ENCODE measurements at places on chromosomes 6 and 20.

GRCh38 chr6:35489066-35489465 lies 7.8 kb downstream of the TEAD3 start:
- no peak for DNase-seq

- no peak for DNase-seq
Measured at GRCh38 chr6:90610751-90611542, 24.1 kb upstream of the MAP3K7 start.

- DNase-seq, result no peak
Measured at GRCh38 chr6:38234934-38235682, 404.6 kb downstream of the BTBD9 start.

GRCh38 chr6:18328540-18328939 lies 58.6 kb upstream of the RNF144B start:
- no peak for DNase-seq

DNA sequence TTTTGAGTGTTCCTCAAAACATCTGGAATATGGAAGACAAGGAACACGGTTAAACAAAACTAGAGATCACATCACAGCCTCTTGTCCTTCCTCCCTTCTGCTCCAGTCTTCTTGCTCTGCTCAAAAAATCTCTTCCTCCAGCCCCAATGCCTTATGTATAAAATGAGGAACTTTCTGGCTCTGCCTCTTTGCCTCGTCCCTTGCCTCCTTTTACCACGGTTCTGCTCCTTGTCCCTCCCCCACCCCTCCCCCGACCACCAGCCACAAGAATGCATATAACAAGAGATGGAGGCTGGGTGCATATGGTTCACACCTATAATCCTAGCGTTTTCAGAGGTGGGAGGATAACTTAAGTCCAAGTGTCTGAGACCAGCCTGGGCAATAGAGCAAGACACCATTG lies 43.6 kb downstream of the PLAGL2 start:
- no peak for DNase-seq

DNA sequence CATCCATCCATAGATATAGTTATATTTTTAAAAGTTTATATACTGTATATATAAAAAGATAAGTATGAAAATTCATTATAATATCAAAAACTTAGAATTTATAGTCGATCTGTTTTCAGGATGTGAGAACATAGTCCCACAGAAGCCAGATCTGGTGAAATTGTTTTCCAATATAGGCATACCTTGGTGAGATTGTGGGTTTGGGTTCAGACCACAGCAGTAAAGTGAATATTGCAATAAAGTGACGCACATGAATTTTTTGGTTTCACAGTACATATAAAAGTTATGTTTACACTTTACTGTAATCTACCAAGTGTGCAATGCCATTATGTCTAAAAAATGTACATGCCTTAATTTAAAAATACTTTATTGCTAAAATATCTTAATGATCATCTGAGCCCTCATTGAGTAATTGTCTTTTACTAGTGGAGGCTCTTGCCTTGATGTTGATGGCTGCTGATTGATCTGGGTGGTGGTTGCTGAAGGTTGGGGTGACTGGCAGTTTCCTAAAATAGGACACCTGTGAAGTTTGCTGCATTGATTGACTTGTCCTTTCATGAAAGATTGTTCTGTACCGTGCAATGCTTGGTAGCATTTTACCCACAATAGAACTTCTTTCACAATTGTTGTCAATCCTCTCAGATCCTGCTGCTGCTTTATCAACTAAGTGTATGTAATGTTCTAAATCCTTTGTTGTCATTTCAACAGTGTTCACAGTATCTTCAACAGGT lies 29.8 kb downstream of the AIG1 start:
- DNase-seq, result no peak

DNA sequence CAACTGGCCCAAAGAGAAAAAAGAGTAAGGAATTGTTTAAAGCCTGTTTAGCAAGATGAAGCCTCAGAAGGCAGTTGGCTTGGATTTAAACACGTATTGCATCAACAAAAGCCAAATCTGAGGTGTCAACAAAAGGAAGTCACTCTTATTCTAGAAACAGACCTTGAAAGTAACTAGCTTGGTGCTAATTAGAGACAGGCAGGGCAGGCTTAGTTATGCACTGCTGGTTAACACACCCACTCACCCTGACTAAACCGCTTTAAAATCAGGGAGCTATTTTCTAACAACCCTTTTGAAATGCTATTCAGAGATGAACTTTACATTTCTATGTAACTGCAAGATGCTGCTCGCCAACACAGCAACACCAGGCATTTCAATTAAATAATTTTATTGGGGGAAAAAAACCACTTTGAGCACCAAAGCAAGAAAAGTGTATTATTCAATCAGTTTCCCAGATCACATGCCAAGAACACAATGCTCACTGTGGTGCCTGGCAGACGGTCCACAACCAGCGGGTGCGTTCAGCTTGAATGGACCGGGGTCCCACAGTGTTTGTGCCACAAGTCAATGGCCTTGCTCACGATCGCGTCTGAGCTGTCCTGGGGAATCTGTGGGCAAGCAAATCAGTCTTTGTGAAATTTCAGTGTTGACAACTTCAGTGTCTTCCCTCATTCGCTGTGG lies 23.6 kb downstream of the TBC1D7 start:
- DNase-seq, result no peak

GRCh38 chr20:37204056-37204455 lies 24.7 kb upstream of the MROH8 start:
- DNase-seq, result no peak

DNA sequence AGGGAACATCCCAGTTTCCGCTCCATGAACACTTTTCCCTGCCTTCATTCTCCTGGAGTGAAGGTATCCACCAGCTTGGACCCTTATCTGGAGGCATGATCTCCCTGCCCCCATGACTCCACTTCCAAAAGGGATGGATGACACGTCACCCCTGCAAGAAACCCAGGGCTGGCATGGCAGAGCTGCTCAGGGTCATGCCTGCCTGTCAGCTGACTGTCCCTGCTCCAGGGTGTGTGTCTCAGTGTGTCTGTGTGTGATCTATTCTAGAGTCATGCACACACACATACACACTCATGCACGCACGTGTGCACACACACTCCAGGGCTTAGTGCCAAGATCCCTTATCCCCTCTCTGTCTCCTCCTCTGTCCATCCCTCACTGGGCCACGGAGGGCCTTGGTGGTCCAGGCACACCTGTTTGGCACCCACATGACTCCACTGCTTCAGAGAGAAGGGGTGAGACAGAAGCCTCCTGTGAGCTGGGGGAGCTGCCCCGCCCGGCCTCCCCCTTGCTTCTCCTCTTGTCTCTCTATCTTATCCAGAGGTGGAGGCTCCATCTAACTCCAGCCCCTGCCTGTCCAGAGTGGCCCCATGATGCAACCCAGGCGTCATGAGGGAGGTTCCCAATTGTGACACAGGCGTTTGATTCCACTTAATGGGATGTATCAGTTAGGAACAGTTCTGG lies 290.9 kb downstream of the CDC5L start:
- no peak for DNase-seq

DNA sequence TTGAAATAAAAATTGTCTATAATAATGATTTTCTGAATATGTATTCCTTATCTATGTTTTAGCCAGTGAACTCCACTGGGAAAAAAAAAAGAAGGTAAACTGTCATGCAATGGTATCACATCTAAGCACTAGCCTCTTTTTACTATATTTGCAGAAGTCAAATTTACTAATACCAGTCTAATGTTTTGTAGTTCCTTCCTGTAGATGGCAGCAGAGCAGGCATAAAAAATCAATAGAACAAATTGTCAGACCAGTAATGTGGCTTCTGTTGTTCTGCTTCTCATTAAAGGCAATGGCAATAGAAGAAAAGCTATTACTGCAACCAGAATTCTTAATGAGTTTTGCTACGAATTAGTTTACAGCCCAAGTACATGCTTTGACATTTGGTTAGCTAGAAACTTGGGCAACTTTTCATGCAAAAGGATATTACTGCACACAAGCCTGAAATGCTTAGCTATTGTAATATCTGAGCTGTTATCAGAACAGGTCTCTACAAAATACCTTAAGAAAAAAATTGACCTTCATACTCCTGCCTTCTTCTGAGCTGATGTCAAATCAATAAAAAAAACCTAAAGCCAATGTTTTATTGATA lies 476.9 kb downstream of the KHDRBS2 start:
- DNase-seq, result no peak

DNA sequence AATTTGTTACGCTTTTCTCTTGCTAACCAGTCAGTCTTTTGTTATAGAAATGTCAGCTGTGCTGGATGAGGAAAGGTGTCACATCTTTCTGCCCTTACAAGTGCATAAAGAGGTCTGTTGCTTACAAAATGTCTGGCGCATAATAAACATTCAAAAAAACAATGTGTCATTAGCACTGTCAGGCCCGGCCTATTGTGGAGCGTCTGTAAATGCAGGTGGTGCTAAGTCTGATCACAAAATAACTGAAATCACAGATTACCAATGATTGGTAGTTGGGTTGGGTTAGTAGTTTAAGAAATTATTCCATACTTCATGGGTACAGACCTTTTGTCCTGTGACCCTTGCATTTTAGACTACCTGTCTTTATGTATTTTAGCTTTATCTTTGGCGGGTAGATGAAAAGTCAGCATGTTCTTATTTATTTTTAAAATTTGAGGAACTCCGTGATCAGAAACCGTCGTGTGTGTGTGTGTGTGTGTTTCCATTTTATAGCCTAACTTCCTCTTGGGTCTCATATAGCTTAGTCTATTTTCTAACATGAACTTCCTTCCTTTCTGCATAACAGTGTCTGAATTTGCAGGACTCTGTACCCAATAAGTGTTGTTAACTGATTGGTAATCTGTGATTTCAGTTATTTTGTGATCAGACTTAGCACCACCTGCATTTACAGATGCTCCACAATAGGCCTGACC lies 88.1 kb upstream of the IFNGR1 start:
- DNase-seq, result no peak

- peak; percentile 24 for DNase-seq
Measured at GRCh38 chr6:7390226-7390878, 744 bp downstream of the RIOK1 start.

GRCh38 chr6:39294133-39294532 lies 20.1 kb downstream of the KCNK17 start:
- no peak for DNase-seq

- no peak for DNase-seq
Measured at GRCh38 chr20:50625986-50626677, 65.2 kb downstream of the RIPOR3 start.

GRCh38 chr6:154243793-154244750 lies 112.5 kb downstream of the IPCEF1 start:
- no peak for DNase-seq

GRCh38 chr6:134740473-134741199 lies 209.3 kb downstream of the ALDH8A1 start:
- no peak for DNase-seq

DNA sequence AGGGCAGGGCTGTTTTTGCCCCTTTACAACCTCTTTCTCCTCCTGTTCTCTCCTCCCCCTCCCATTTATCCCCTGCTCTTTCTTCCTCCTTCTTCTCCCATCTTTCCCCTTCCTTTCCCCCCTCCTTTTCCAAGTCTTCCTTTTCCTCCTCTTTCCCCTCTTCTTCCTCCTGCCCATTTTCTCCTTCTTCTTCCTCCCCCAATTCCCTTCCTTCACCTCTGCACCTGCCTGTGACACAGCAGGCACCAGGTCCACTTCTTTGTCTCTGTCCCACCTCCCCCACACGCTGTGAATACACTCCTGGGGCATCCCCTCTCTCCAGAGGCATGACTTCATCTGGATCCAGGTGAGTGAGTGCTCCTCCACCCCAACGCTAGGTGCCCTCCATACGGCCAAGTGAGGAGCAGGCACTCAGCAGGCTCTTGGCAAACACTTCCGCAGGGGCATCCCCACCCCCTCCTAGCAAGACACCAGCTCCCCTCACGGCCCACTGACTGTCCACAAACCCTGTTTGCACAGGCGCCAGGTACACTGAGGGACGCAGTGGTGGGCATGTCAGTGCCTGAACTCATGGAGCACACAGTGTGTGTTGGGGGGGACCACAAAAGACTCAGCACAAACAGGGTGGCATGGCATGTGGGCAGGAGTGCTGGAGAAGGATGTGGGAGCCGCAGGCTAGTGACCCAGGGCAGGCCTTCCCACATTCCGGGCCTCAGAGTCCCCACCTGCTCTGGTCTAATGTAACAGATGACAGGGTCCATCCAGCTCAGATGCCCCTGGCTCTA lies 10.7 kb upstream of the TLDC2 start:
- no peak for DNase-seq

Measured in AG04449 (cell line).